ENCODE measurements at places on chromosomes 5 and 9.

- no peak for DNase-seq
These were observed 445.7 kb upstream of the CLINT1 start for GRCh38 chr5:158304607-158305006.

GRCh38 chr9:119101048-119101447 lies 268.2 kb downstream of the BRINP1 start:
- no peak for DNase-seq

DNA sequence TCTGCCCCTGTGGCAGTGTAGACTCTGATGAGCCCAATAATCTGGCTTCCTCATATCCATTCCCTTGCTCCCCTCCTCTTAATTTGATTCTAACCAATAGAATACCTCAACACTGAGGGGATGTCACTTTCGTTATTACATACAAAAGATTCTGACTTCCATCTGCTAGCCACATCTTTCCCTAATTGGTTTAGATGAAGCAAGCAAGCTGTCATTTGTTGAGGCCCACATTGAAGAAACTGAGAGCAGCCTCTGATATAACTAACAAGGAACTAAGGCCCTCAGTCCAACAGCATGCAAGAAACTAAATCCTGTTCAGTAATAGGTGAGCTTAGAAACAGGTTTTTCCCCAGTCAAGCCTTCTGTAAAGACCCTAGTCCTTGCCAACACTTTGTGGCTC lies 5.8 kb downstream of the ADAMTS6 start:
- no peak for DNase-seq

DNA sequence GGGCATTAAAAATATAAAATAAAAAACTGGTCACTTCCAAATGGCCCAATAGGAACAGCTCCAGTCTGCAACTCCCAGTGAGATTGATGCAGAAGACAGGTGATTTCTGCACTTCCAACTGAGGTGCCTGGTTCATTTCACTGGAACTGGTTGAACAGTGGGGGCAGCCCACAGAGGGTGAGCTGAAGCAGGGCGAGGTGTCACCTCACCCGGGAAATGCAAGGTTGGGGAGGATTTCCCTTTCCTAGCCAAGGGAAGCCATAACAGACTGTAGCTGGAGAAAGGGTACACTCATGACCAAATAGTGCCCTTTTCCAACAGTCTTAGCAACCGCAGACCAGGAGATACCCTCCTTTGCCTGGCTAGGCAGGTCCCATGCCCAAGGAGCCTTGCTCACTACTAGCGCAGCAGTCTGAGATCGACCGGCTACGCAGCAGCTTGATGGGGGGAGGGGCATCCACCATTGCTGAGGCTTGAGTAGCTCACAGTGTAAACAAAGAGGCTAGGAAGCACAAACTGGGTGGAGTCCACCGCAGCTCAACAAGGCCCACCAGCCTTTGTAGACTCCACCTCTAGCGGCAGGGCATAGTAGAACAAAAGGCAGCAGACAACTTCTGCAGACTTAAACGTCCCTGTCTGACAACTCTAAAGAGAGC lies 12.7 kb downstream of the RLN1 start:
- DNase-seq, result no peak

DNA sequence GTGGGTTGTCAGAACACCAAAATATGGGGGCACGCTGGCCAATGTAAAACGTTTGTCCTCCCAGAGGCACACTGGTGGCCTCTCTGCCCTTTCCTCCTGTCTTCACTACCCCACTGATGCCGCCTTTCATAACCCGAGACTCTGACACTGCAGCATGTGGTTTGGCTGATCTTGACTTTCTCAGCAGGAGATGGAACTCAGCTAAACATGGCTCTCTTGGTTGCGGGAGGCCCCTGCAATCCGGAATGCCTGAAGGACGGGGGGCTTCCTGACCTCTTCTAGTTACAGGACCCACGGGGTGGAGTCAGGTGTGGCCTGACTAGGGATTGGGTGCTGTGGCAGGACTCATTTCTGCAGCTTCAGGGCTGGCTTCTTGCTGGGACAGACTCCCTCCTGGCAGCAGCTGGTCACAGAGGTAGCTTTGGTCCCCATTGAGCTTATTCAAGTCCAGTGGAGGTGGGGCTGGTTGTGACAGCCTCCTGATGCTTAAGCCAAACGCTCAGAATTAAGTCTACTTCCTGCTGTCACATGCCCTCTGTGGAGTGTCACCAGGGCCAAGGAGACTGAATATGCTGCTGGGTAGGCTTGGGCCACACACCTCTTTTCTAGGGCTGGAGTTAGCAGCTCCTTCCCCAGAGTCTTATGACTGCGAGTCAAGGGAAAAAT lies 44.2 kb downstream of the NXNL2 start:
- no peak for DNase-seq

DNA sequence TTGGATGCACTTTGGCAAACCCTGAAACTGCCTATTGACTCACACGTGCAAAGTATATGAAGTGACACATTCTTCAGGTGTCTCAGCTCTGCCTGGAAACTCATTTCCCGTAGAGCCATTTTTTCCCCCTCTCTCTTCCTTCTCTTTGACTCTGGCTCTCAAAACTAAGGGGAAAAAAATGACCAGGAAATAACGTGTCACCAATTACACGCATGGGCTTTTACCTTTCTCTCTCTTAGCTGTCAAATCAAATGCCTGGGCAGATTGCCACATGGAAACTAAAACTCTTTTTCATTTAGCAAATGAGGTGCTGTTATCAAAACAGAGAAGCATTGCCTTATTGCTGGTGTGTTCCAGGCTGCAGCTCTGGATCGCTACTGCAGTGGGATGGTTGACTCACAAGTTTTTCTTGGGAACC lies 18.3 kb upstream of the IFNK start:
- DNase-seq, result no peak

GRCh38 chr5:156819967-156820581 lies 30.0 kb upstream of the PPP1R2B start:
- no peak for DNase-seq

- no peak for DNase-seq
These were observed 73.5 kb downstream of the PTPN3 start for GRCh38 chr9:109424618-109425017.

- no peak for DNase-seq
These were observed 26.9 kb downstream of the DAP start for GRCh38 chr5:10734037-10734709.

- no peak for DNase-seq
These were observed 33.0 kb downstream of the POU5F2 start for GRCh38 chr5:93708442-93708841.

DNA sequence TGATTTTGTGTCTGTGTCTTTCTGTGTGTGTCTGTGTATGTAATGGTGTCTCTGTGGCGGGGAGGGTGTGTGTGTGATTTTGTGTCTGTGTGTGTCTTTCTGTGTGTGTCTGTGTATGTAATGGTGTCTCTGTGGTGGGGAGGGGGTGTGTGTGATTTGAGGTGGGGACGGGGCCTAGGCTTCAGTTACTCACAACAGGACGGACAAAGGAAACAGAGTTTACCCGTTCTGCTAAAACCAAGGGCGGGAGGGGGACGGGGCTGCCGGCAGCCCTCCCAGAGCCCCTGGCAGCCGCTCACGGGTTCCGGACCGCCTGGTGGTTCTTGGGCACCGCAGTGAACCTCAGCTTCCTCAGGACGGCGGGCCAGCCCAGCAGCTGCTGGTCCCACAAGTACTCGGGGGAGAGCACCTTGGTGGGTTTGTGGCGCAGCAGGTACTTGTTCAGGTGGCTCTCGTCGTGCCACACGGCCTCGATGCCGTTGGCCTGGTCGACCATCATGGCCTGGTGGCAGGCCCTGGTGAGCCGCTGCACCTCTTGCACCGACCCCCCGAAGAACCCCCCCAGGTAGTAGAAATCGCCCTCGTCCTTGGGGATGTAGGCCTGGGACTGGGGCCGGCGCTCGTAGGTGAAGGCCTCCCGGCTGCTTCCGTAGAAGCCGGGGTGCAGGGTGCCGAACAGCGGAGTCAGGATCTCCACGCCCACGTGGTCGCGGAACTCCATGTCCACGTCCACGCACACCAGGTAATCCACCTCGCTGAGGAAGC lies 19.4 kb downstream of the ABO start:
- DNase-seq, result no peak

GRCh38 chr5:171523781-171524180 lies 104.3 kb downstream of the FGF18 start:
- no peak for DNase-seq

- DNase-seq, result no peak
These were observed 26.3 kb upstream of the TENT4A start for GRCh38 chr5:6686915-6687409.

DNA sequence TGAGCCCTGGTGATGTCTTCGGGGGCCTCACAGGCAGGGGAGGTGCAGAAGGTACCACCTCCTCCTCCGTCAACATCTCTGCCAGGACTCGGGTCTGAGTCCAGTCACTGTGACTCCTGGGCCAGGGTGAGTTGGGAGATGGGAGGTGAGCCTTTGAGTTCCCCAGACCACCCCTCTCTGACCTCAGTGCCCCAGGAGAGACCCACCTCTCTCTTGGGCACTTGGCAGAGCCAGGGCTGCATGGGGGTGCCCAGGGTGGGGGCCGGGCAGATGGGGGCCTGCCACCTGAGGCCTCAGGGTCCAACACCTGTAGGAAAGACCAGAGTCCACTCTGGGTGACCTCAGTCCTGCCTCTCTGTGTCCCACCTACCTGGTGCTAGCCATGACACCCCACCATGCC lies 6.8 kb downstream of the KIF12 start:
- peak; percentile 25 for DNase-seq

DNA sequence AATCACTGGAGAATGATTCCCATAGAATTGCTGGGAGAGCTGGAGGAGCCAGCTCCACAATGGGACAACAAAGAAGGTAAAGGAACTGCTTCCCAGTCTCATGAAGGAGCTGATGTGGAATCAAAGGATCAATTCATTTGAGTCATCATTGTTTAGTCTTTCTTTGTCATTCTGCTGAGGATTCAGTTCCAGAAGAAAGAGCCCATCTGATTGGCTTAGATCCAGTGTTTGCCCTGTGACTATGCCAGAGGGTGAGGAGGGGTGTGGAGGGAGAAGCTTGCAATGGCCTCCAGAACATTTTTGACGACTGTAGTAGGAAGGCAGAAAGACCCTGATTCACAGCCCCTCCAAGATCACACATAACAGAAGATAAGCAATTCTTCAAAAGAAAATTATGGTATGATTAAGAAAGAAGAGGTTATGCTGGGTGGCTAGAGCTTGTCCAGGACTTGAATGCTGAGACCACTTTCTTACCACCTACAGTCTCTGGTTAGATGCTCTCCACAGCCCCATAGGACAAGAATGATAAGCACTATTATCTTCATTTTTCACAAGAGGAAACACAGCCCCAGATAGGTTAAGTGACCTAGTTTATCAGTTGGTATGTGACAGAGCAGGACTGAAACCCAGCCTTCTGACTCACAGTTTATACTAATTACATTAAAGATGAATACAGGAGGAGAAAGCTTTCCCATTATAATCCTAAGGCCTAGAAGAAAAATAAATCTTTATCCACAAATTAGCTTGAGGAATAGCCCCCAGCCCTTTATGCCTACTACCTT lies 363.1 kb downstream of the PRELID2 start:
- DNase-seq, result no peak

Data from SJSA1 (cell line).